ENCODE measurements at places on chromosomes 7 and 10.
A peak's percentile ranks its signal among the peaks of the same experiment; 100 is the strongest.

GRCh38 chr7:111364413-111364812 lies 197.9 kb downstream of the IMMP2L start:
- DNase-seq, result no peak

- DNase-seq, result no peak
Measured at GRCh38 chr10:126538439-126539135, 131.9 kb downstream of the C10orf90 start.

DNA sequence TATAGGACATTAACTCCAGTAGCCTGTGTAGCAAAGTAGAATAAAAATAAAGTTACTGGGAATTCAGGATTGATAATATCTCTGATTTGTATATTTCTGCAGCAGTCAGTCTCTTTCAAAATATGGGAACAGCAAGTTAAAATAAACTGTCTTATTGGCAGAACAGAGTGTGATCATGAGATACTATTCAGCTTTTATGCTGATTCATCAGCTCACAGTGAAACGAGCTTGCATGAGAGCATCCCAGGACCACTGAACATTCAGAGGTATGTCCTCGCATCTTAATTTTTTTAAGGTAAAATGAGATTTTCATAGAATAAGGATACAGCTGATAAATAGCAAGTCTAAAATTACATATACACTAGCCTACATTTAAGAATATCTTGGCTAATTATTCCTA lies 282.5 kb upstream of the MYO3A start:
- no peak for DNase-seq

GRCh38 chr7:20217193-20217948 lies at the start of gene MACC1:
TSS of gene MACC1 (minus strand) at chr7:20217384. CDS start at chr7:20161862, 55,522 bp downstream.
- DNase-seq, result no peak

DNA sequence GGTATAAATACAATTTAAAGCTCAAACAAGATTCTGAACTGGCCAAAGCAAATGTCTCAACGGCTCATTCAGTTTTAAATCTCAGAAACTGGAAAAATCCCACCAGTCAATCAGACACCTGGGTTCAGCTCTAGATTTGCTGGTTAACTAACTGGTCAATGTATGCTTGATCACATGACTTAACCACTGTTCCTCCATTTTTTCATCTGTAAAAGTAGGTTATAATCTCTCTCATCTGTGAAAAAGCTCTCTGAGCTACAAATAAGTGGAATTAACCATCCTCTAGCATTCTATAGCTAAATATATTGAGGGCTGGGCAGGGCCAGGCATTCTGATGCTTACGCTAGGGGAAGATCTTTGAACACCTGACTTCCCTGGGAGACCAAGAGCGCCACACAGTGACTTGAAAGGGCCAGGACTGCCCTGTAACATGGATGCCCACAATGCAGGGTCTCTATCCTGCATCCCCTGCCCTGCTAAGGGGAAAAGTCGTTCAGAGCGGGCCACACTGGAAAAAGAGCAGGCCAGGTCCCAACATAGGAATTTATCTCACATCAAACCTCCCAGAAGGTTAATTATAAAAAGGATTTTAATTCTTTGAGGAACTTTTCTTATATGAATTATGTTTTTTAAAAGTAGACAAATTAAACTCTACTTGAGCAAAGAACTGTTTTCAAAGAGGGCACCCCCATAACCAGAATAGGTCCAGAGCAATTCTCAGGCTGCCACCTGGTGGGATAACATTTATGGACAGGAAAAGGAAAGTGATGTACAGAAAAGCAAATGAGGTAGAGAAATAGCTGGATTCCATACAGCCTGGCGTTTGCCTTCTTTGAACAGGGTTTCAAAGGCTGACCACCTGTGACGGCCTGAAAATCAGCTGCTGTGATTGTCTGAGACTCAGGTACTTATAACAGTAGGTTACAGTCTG lies 1.8 kb downstream of the RP9 start:
- DNase-seq, result no peak

DNA sequence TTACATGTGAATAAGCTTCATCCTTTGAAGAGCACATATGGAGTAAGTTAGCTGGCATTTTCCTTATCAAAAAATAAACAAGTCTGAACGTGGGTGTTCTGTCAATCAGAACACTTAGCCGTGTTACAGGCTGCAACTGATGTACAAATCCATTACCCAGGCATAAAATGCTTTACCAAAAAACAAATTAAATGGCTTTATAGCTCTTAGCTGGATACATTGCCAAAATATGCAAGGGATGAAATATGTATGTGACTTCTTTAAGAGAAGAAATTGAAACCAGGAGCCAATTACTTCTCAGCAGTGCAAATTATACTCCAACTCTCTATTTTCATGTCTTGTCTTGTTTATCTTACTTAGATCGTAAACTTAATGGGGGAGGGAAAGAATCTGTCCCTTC lies 214.8 kb downstream of the DGKB start:
- DNase-seq, result no peak

DNA sequence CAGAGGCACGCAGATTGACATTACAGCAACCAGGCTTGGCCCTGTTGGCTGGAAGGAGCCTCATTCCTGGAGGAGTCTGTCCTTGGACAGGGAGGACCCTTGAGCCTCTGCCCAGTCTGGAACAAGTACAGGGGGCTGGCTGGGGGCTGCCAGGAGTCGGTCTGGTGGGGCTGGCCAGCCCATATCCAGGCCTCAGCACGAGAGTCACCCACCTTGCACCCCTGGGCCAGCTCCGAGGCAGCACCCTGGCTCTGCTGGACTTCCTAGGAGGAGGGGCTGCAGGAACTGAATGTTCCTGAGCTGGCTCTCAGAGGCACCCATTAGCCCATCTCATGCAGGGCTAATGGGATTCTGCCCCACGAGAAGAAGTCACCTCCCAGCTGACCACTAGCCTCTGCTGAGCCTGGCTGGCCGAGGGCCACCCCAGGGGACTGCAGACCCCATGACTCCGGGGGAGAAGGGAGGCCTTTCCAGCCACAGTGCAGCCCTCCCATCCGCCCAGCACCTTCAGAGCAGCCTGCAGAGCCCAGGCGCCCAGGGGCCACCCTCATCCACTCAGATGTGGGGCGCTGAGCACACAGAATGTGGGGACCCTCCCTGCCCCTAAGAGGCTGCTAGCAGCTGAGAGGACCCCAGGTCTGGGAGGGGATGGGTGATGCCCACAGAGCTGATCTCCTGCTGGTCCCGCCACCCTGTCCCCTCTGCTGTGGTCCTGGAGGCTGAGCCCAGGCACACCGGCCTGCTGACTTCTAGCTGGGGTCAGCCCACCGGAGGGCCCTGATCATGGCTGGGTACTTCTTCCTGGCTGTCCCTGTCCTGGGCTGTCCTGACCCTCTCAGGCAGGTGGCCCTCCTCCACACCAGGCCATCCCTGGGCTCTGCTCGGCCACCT lies 14.8 kb upstream of the INPP5A start:
- DNase-seq, result no peak

DNA sequence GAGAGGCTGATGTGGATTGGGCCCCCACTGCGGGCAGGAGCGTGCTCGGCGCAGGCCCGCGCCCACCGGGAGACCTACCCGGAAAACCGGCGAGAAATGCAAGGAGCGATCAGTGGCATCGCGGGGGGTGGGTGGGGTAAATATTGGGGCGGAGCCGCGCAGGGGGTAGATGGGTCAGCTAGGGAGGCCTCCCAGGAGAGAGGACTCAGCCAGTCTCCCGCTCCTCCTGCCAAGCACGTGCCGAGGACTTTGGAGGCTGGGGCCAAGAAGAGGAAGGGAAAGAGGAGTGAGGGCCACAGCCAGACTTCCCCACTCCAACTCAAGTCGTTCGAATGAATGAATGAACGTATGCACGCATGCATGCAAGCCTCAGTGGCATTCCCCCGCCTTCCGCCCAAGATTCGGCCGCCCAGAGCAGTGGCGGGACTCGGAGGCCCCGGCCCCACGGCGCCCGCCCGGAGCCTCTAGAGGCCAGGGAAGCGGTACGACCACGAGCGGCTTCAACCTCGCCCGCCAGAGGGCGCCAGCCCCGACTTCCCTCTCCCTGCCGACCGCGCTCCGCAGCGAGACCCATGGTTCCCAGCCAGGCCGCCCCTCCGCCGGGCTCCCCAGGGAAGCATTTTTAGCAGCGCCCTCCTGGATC lies 3.6 kb downstream of the NPM3 start:
- DNase-seq, result peak; percentile 51

DNA sequence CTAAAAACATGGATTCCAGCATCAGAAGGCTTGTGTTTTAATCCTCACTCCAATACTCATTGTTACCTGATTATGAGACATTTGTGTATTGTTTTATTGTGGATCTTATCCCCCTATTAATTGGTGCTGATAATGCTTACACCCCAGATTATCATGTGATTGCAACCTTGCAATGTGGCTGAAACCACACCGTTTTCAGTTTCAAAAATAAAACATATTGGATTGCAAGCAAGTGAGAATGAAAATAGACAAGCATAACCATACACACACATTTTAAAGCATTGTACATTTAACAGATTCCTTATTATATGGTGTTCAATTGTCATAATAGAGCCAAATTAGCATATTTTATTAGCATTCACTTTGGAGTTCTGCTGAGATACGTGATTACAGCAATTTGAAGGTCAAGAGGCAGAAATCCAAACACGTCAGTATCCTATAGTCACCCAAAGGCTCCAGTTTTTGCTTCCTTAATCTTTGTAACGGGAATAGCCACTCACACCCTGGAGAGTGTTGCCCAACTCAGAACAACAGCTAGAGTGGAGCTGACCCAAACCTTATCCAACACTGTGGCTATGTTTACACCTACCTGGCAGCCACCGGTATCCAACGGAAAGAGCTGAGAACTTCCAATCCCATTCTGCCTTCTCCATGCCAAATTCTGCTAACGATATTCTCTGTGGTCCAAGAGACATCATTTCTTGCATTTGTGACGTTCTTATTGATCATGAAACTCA lies 317.1 kb upstream of the KLF6 start:
- no peak for DNase-seq

DNA sequence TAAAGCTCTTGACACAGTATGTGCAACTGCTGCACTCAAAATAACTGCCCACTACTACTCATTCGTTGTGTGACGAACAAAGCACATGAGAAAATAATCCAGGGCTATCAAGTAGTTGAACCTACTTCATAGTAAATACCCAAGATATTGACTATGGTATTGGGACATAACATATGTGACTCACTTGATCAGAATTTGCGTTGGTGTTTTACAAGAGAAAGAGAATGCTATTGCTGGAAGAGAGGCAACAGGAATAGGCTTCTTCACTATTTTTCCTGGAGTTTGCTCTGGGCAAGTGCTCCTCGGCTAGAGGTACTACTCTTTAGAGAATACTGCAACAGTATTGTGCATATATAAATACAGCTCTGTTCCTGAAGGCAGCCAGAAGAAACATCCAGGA lies 2.5 kb downstream of the DGKB start:
- DNase-seq, result no peak

DNA sequence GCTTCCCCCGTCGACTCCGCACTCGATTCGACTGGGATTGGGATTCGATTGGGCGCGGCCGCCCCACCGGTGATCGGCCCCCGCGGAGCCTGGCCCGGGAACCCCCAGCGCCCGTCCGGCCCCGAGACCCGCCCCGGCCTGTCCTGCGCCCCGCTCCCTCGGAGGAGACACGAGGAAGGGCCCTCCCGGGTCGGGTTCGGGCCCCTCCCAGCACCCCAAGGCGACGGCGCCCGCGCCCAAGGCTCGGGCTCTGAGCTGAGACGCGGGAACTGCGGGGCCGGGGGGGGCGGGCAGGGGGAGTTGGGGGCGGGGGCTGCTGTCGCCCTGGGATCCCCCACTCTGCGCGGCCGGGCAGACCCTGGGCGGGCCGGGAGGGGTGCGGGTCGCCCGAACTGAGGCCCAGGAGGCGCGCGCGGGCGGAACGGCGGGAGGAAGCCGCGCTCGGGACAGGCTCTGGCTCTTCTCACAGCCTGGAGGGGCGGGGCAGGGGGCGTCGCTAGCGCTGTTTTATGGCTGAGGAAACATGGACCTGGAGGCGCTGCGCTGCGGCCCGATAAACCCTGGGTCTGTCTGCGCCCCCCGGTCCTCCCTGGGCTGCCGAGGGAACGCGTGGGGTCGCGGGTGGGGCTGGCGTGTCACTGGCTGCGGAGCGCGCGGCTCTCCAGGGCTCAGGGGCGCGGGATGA lies 1.7 kb upstream of the NKX6-2 start:
- no peak for DNase-seq

GRCh38 chr10:71889388-71889987 lies 38.4 kb upstream of the PSAP start:
- no peak for DNase-seq

GRCh38 chr10:71708301-71708703 lies 11.3 kb downstream of the C10orf105 start:
- DNase-seq, result peak; percentile 37

Data from stimulated activated CD8-positive, alpha-beta memory T cell treated with anti-CD3 and anti-CD28 coated beads, Interleukin-15, amount 100 ng/mL, for 4 hours (primary cell).